NCI-H2029 treated with DMSO at 0.1 percent for 48 hours (cell line): ENCODE measurements at places on chromosomes 7 and 10.

DNA sequence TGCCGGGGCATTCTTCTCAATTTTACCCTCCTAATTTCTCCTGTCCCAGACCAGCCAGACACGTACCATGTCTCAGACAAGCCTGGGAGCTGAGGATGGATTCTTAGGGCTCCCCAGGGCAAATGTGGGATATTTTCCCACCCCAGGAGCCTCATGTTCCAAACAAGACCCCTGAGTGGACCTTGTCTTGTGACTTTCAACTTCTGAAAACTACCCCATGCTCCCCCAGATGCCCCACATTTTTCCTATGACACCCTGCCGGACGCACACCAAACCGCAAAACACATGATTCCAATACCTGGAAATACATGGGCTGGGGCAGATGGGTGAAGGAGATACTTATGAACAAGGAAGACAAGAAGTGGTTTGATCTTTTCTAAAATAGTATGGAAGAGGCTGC, 874 bp downstream of the GIMAP5 start:
- no peak for DNase-seq

DNA sequence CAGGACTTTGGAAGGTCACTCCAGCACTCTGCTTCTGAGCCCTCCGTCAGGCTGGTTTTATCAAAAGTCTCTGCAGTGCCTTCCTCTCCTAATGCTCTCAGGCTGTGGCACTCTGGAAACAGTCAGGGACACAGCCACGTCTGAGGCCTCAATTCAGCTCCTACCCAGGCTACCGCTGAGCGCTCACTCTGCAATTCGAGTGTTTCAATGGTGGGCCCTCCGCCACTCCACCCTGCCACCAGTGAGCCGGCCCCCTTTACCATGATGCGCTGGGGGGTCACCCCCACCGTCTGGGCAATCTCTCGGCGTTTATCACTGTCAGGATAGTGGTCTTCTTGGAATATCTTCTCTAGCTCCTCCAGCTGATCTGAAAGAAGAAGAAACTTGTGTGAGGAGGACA, 3.5 kb downstream of the NOBOX start:
- DNase-seq = no peak

GRCh38 chr10:23448802-23449570, 10.1 kb downstream of the OTUD1 start:
- DNase-seq = no peak

DNA sequence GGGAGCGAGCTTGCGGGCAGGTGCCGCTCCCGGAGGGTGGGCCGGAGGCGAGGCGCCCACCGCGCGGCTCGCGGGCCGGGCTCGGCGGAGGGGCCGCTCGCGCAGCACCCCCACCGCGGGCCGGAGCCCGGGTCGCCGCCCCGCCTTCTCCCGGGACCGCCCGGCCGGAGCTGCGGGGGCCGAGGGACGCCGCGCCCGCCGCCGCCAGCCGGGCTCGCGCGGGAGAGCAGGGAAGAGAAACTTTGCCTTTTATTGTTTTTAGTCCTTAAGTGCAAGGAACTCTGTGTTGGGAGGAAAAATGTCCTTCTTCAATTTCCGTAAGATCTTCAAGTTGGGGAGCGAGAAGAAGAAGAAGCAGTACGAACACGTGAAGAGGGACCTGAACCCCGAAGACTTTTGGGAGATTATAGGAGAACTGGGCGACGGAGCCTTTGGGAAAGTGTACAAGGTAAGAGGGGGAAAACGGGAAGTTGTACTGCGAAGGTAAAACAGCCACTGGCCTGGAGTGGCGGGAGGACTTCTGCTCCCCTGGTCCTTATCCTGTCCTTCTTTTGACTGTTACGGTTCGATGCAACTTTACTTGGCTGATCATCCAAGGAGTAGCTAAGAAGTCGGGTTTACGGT, 620 bp downstream of the SLK start:
- DNase-seq = no peak

- no peak for DNase-seq
Observed at GRCh38 chr10:4217653-4218052, 432.6 kb upstream of the KLF6 start.

GRCh38 chr7:13851736-13852135, 137.7 kb downstream of the ETV1 start:
- no peak for DNase-seq

DNA sequence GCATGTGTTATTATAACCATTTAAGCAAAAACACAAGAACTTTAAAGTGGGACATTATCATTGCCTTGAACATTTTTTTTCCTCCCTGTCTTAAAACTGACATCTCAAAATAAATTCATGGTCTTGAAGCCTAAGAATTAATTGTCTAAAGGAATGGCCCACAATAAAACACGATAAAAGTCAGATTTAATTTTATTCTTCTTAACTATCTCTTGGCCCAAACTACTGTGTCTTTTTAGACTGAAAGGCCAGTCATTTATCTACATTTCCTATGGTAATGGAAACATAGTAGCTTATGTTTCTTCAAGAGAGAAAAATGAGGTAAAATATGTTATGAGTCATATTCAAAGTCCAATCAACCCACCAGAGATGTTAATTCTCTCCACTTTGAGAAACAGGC, 24.4 kb upstream of the ETV1 start:
- no peak for DNase-seq

DNA sequence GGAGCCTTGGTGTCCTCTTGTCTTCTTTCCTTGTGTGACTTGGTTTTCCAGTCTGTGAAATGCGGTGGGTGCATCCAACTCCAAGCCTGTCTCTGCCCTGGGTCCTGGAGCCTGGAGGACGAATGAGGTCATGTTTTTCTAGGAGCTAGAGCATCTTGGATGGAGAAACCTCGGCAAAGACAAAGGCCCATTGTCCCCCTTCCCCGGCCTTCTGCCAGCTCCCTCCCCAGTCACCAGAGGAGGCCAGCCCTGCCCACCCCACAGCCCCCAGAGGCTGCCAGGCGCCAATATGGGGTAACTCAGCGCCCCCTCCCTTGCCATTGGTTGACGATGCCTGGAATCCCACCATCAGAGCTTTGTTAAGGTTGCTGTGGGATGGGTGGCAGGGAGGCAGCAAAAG, 40.4 kb downstream of the KCTD7 start:
- no peak for DNase-seq

DNA sequence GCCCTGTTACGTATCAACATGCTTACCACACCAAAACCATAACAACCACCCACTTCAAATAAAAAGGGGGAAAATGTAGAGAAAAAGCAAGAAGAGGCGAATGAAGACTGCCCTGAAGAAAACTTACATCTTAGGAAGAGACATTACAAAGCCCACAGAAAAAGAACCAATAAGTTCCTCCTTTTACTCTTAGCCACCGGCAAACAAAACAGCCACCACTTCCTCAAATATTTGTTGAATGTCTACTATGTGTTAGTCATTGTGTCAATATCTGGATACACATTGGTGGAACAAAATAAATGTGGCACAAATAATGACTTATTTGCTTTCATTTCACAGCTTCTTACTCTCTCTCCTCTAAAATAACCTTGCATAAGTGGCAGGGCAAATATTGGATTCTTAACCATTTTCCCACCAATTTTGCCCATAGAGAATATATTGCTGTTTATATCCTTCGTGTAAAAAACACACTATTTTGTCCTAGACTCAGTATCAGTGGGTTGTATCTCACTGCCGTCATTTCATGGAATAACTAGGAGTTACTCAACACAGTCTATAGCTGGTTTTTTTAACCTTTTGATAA, 106.8 kb downstream of the ANK3 start:
- peak; percentile 4 for DNase-seq

GRCh38 chr7:41824284-41824683, 121.4 kb upstream of the INHBA start:
- DNase-seq = no peak

GRCh38 chr7:22589641-22590201, 89.7 kb upstream of the STEAP1B start:
- DNase-seq = peak; percentile 46
